T-helper 17 cell (primary cell): ENCODE measurements at places on chromosomes 11 and 22. TPM values are rescaled to one million over a fixed set of nuclear protein-coding genes. Genes with fewer than 3 reads are reported as not detected.

GRCh38 chr22:30591191-30591587 lies 521 bp downstream of the PES1 start:
- peaks cover 12% of the 10 kb centered on the region for H3K4me1 ChIP-seq
- H3K27ac ChIP-seq, result no peak overlapping the region
- H3K27me3 ChIP-seq, result peaks cover 8% of the 10 kb centered on the region
- H3K4me3 ChIP-seq, result no peak overlapping the region

GRCh38 chr22:37905534-37906363 lies at the start of gene MICALL1:
TSS of gene MICALL1 (plus strand) at chr22:37906297. CDS start at chr22:37906423, 126 bp downstream.
- peak; percentile 60 for DNase-seq
- H3K4me1 ChIP-seq, result peaks cover 22% of the 10 kb centered on the region
- no peaks in the 10 kb centered on the region for H3K36me3 ChIP-seq
- peak within 1 kb of the TSS; percentile 80 for H3K27ac ChIP-seq
- H3K27me3 ChIP-seq, result no peaks in the 10 kb centered on the region

DNA sequence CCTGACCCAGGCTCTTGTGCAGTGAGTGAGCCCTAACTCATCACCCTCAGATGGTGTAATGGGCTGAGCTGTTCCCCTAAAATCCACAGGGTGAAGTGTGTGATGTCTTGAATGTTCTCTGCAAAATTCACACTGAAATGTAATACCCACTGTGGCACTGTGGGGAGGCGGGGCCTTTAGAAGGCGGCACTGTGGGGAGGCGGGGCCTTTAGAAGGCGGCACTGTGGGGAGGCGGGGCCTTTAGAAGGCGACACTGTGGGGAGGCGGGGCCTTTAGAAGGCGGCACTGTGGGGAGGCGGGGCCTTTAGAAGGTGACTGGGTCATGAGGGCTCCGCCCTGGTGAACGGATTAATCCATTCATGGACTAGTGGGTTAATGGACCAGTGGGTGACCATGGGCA lies 33.0 kb downstream of the CHID1 start:
- H3K36me3 ChIP-seq, result peaks cover 9% of the 10 kb centered on the region
- no peak overlapping the region for H3K27ac ChIP-seq
- DNase-seq, result no peak
- no peaks in the 10 kb centered on the region for H3K27me3 ChIP-seq

Gene GLB1L2
- total RNA-seq, result 0.37 TPM

DNA sequence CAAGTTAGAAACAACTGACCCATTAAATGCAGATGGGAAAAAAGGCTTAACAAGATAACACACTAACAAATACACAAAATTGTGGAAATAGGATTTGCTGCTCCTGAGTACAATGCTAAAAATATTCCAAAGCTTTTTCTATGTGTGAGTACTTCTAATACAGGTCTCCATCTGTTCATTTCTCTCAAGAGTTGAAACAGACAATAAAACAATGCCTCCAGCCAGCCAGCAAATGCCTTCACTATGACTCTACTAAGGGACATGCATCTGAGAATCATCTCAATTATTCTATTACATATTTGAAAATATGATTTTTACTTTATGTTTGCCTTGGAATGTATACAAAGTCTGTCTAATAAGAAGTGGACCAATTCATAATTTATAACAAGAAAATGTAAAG lies 119.0 kb downstream of the CADM1 start:
- DNase-seq, result no peak
- H3K36me3 ChIP-seq, result no peaks in the 10 kb centered on the region
- H3K4me3 ChIP-seq, result no peak overlapping the region
- H3K27me3 ChIP-seq, result peaks cover 17% of the 10 kb centered on the region

DNA sequence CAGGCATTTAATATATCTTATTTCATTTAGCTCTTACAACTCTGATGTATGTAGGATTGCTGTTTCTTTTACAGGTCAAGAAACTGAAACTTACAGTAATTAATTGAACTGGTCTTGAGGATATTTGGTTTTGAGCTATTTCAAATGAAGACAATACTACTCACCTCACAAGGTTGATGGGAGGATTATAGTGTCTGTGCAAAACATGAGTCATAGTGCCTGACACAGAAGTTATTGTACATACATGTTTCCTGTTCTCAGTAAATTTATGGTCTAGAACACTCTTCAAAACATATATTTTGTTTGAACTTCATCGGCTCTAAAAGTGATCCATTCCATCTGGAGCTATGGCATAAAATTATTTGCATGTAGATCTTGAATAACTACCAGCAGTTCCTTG lies 61.9 kb downstream of the CECR2 start:
- no peak overlapping the region for H3K4me3 ChIP-seq
- H3K36me3 ChIP-seq, result peaks cover 2% of the 10 kb centered on the region
- H3K27me3 ChIP-seq, result peaks cover 40% of the 10 kb centered on the region

Gene RAG2
- not detected for total RNA-seq
